ENCODE measurements at places on chromosomes 1 and 21.

DNA sequence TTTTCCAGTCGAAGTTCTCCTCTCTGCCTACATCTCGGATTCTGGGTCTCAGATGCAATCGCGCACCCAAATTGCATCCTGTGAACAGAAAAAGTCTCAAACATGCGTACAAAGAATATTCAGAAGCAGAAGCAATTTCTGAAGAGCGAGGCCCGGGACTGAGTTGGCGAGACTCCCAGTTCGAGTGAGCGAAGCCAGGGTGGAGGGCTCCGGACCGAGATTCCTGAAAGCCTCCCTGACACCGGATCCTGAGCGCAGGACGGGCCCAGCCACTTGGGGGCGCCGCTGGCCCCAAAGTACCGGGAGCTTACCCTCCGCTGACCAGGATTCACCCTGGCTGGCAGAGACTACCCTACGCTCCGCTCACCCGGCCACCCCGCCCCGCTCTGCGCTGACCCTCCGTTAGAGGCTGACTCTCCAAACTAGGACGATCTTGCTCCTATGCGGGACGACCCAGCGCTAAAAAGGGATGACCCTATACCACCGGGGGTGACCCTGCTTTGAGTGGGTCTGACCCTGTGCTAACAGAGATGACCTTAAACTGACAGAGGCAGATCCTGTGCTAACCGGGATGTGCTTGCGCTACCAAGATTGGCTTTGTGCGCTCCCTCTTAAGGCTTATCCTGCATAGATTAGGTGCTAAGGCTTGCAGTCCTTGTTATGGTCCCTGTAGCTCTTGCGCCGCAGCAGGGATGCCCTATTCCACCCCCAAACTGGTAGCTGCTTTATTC, 12.1 kb downstream of the FOXD2 start:
- no peak for DNase-seq

DNA sequence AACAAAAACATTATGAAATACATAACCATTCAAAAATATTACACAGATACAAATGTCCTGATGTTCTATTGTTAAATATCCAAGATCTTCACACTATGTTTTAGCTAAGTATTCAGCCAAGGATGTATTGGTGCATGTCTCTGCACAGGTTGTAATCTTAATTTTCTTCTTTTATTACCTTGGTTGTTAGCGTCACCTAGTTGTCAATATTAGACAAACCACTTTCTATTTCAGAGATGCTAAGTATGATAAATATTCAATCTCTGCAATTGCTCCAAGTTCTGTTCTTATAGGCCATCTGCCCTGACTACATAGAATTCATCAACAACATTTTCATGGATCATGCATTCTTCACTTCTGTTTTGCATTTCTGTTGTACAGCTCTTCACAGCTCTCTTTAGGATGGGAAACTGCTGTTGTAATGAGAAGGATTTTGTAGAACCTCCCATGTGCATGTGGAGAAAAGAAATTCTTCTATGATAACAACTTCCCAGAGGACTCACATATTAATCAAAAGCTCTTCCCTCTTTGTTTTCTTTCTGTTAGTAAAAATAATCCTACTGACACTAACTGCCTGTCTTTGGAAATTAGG, 380.1 kb downstream of the NUF2 start:
- no peak for DNase-seq

GRCh38 chr21:40053007-40053406, 185.8 kb downstream of the PCP4 start:
- DNase-seq, result no peak

- DNase-seq, result no peak
These were observed 19.9 kb downstream of the FMN2 start for GRCh38 chr1:240111558-240111957.

- no peak for DNase-seq
These were observed 1.0 kb upstream of the CELA2A start for GRCh38 chr1:15455522-15455921.

GRCh38 chr21:38712071-38712470, 93.7 kb upstream of the ETS2 start:
- DNase-seq, result no peak

DNA sequence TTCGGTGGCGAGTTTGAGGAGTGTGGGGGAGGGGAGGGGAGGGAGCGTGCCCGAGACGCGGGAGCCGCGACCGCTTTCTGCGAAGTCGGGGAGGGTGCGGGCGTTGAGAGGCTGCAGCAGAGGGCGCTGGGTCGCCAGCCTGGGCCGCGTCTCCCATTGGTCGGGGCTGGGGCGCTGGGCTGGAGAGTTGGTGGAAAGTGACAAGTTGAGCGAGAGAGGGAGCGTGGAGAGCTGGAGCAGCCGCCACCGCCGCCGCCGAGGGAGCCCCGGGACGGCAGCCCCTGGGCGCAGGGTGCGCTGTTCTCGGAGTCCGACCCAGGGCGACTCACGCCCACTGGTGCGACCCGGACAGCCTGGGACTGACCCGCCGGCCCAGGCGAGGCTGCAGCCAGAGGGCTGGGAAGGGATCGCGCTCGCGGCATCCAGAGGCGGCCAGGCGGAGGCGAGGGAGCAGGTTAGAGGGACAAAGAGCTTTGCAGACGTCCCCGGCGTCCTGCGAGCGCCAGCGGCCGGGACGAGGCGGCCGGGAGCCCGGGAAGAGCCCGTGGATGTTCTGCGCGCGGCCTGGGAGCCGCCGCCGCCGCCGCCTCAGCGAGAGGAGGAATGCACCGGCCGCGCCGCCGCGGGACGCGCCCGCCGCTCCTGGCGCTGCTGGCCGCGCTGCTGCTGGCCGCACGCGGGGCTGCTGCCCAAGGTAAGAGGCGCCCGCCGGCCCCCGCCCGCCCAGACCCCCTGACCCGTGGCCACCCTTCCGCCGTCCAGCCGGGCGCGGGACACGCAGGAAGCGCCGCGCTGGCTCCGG, at the start of gene ROR1:
ROR1 (plus strand) TSS at position 203 of the 802 bp plus-strand sequence.
- peak; percentile 72 for DNase-seq

DNA sequence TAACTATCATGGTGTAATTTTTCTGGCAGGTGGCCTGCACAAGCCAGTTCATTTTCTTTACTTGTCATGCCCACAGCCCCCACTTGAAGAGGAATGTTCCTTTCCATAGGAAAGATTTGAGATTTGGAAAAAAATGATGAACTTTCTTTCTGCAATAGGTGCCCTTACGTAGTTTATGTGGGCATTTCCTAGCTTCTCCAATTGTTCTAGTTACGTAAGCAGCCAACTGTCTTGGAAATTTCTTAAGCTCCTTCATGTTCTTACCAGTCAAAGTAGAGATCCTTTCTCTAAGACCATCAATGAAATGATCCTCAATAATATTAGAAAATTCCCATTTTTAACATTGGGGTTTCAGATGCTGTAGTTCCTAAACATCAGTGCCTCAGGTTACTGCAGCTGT, 109.5 kb upstream of the F3 start:
- DNase-seq, result no peak

- DNase-seq, result peak; percentile 63
These were observed 4.7 kb downstream of the FOXO6 start for GRCh38 chr1:41365772-41366454.

DNA sequence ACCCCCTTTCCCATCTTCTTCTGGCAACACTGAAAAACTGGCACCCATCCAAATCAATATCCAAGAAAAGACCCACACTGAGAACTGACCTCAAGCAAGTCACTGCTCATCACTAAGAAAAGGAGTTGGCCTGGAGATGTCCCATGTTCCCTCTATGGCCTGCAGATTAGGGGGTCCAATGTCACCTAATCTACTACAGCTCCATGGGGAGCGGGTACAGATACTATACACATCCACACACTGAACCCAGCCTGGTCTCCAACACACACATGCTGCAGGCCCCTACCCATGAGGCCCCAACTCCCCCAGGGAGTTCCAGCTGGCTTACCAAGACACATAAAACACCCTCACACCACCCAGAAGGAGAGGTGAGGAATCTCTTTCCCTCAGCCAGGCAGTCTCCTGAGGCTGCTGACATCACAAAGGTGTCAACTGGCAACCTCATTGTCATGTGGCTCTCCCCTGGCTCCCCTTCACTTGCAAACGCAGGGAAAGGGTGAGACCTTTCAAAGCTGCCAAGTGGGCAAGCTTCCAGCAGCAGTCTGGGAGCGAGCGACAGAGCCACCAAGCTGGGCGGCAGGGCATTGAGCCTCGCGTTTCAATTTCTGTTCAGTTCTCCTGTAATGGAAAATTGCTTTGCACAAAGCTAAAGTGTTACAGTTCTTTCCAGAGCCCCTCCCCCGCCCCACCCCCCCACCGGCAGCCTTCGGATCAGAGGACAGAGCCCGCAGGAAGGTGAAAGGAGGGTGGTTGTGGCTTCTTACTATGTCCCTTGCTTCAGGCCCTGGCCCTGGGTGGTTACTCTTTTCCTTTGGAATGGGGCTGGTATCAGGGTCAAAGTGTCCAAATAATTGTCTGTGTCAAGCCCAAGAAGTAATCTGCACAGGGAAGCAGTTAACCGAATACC, at the start of gene LRRC52:
LRRC52 (plus strand) TSS at position 469 of the 907 bp plus-strand sequence; CDS start at position 766, 297 bp downstream.
- DNase-seq, result no peak

GRCh38 chr1:219119839-219120238, 53.8 kb upstream of the LYPLAL1 start:
- no peak for DNase-seq

DNA sequence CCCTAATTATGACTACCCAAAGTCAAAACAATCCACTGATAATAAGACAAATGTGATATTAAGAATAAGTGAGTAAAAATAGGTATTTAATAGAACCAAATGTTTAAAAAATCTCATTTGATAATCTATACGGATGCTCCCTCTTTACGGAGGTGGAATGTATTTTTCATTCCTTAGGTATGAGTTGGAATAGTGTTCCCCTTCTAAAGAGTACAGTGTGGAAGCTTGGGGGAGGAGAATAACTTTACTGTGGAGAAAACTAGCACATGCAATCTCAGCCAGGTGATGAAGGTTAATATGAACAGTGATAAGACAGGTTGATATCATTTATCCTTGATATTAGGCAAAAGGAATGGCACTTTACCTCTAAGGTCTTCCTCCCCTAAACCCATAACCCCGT, 74.6 kb downstream of the GPR88 start:
- no peak for DNase-seq

DNA sequence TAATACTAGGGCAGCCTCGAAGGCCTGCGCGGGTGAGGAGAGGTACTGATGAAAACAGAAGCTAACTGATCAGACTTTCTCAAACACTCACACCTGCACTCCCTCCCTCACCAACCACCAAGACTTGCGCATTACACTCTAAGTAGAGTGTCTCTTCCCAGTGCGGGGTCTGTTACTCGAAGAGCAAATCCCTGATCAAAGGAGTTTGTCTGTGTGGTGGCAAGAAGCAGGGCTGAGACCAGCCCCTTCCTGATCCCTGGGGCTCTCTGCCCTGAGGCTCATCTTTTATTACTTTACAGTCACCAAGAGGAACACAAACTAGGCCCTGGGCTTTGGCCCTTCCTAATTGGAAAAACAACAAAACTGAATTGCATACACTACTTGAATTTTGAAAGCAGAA, 19.5 kb upstream of the TSNAX start:
- DNase-seq, result no peak

- no peak for DNase-seq
These were observed 1232.0 kb downstream of the KCNT2 start for GRCh38 chr1:195376190-195376589.

GRCh38 chr21:42931560-42932235, 6.3 kb upstream of the ERVH48-1 start:
- no peak for DNase-seq

GRCh38 chr1:54318246-54318814, 87.9 kb downstream of the SSBP3 start:
- DNase-seq, result no peak

DNA sequence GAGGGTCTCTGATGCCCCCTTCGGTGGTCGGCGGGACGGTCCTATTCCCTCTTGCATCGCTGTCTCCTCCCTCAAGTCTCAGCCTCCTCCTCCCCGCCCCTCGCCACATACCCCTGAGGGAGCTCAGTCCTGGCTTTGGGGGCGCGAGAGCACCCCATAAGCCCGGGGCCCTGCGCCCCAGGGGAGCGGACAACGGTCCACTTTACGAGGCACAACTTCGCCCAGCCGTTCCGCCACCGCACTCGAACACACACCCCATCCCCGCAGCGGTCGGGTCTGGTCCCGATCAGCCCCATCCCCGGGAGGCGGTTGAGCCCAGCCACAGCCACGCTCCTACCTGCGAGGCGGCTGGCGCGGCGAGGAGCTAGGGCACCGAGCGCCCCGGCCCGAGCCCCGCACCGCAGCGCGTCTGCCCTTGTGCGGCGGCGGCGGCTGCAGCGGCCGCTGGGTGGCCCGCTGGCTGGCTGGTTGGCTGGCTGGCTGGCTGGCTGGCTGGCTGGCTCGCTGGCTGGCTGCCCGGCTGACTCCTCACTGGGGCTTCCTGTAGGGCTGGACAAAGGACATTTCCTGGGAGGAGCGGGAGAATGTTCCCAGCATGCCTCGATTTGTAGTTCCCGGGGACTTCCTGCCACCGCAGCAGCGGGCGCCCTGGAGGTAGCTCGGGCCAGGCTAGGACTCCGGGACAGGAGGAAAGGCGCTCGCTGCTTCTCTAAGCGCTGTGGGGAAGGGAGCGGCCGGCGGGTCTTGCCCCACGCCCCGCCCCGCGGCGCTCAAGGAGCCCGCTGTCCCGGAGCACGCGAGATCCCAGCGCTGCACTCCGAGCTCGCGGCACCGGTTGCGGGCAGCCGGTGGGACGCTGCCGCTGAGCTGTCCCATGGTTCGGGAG, at the start of gene ZNF697:
ZNF697 (minus strand) TSS at position 533 of the 886 bp plus-strand sequence. CDS start 22,166 bp downstream, outside the sequence.
- peak; percentile 33 for DNase-seq

GRCh38 chr1:17161137-17161740, 42.0 kb upstream of the PADI2 start:
- no peak for DNase-seq

DNA sequence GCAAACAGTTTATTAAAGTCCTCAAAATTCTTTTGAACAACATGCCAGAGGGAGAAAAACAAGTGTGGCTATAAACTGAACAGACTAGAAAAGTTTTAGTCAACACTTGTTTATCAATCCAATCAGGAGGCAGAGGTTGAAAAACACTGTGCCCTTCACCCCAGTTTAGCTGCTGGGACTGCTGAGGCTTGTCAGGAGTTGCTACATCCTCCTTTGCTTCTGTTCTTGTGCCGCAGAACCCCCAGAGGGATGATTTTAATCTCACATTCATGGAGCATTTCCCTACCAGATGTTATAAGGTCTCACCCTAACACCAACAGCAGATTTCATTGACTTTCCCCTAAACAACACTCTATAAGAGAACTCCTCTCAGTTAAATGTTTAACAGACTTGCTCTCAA, 321.2 kb downstream of the VAV3 start:
- DNase-seq, result no peak

- DNase-seq, result no peak
These were observed 32.7 kb upstream of the ZBTB40 start for GRCh38 chr1:22418933-22419382.

DNA sequence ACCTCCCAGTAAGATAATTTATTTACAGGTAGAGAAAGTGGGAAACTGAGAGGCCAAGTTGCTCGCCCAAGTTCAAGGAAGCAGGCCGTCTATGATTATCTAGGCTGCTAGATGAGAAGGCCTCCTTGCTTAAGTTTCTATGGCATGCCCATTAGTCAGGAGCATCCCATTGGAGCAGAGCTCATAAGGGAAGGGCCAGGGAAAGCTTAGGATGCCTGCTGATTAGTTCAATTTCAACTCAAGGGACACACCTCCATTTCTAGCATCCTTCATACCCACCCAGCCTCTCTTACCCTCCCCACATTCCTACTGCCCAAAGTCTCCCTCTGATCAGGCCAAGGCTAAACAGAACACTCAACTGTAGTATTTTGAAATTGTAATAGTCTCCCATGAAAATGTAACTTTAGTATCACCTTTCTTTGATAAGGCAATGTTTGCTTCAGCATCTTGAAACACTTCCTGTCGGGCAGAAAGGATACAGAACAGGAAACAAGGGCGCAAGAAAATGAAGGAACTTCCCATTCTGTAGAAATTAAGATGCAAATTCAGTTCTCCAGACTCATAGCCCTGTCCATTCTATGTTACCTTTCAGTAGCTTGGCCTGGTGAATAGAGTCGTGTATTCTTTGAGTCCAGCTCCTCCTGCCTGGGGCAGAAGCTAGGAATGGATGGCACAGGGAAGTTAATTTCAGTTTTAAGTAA, 46.3 kb upstream of the TARBP1 start:
- DNase-seq, result no peak

Data from B cell (primary cell).